Lower leg skin (tissue), 4 donors: ENCODE measurements at places on chromosomes 16 and 17.

GRCh38 chr17:19262650-19263631, 25.8 kb downstream of the EPN2 start:
- no peak for DNase-seq

GRCh38 chr16:47079860-47080259, 63.9 kb downstream of the NETO2 start:
- no peak for DNase-seq

- DNase-seq, result no peak
These were observed 96.9 kb downstream of the ADCY9 start for GRCh38 chr16:4019371-4019791.

- DNase-seq, result no peak
These were observed 7.2 kb downstream of the SMTNL2 start for GRCh38 chr17:4591529-4591928.

- no peak for DNase-seq
These were observed 51.9 kb downstream of the ZZEF1 start for GRCh38 chr17:4090898-4091297.

DNA sequence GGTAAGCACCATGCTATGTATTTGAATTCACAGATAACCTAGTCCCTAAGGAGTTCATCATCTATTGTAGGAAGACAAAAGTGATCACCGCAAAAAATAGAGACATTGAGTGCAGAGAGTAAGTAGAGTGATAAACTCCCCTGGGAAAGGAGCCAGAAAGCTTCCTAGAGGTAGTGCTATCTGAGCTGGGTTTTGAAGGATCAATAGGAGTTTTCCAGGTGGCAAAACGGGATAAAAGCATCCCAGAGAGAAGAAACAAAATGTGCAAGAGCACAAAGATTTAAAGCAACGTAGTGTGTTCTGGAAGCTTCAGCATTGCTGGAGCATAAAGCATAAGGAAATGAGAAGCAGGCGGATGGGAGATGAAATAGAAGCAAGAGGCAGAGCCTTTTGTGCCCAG, 120.7 kb upstream of the PLCG2 start:
- DNase-seq, result no peak

- DNase-seq, result peak; percentile 94
These were observed 759 bp upstream of the TP53I13 start for GRCh38 chr17:29567554-29568330.

- DNase-seq, result peak; percentile 95
These were observed 3.9 kb upstream of the CCDC57 start for GRCh38 chr17:82216301-82217119.

DNA sequence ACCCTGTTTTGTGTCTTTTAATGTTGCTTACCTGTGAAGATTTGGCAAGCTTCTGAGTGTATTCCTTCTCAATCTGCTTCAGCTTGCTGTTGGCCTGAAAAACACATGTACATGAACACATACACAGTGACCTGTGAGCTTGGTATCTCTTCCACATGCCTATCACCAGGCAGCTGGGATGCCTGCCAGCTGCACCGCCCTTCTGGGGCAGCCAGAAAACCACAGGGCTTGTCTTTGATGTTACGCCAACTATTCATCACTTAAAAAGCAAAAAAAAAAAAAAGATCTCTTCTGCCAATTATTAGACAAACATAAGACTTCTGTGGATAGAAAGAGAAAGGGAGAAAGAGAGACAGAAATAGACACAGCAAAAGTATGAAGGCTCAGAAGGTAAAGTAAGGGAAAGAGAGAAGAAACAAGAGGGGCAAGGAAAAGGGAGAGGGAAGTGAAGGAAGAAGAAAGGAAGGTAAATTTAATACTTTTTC, 189.2 kb upstream of the AXIN2 start:
- DNase-seq, result peak; percentile 68
